H7 (cell line): ENCODE measurements at places on chromosomes 12 and 14. TPM values are rescaled to one million over a fixed set of nuclear protein-coding genes. Genes with fewer than 3 reads are reported as not detected.

GRCh38 chr14:95483309-95484165 lies 32.9 kb downstream of the SYNE3 start:
- no peak for DNase-seq

DNA sequence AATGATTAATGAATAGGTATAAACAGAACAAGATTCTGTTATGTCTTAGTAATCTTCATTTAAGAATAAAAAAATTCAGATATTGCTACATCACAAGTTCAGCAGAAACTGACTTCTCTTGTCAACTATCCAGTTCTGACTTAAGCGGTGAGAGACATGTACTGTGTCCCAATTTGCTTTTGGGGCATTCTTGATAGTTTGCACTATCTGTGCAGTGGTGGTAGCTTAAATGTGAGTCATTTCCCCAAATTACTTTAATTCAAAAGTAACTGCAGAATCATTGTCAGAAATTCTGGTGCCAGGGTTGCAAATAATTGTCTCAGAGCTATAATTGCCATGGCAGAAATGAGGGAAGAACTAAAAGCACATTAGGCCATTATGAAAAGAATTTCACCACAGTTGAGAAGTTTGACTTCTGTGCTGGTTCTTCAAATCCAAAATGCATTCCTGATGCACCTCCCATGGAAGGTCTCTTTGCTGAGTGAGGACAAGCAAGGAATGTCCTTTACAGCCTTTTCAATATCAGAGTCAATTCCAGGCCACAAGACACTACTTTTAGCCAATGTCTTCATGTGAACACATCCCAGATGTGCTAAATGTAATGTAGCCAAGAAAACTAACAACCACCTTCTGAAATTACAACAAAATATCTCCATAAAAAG lies 304.7 kb downstream of the SSPN start:
- DNase-seq, result no peak

NRIP2 gene
- total RNA-seq, result not detected in 2 replicates

DNA sequence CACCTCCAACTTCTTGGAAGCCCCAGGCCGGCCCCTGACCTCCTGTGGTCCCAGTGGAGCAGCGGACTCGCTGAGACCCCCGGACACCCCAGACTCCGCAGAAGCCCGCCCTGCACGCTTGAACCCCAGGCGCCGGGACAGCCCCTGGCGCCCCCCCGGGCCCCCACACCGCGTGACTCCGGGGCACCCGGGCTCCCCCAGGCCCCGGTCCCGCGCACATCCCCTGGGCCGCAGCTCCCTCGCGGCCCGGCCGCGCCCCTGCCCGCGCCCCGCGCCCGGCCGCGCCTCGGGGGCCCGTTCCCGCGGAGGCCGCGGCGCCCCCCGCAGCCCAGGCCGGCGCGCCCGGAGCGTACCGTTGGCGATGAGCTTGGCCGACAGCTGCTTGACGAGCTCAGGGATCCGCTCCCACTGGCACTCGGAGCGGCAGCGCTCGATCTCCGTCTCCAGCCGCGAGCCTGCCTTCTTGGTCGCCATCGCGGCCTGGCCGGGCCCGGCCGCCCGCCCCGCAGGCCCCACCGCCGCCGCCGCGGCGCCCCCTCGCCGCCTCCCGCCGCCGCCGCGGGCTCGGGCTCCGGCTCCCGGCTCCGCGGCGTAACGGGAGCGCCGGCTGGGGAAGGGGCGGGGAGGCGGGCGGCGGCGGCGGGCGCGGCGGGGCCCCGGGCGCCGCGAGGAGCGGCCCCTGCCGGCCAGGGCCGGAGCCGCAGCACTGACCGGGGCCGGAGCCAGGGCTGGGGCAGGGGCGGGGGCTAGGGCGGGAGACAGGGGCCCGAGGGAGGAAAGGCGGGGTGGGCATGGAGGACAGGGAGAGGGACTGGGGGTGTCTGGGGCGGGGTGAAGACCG lies at the start of gene TTC7B:
Gene TTC7B, minus strand, starts transcription at position 609 of the 841 bp plus-strand sequence. Its CDS starts 135 bp downstream, at position 474.
- DNase-seq, result peak; percentile 98

DNA sequence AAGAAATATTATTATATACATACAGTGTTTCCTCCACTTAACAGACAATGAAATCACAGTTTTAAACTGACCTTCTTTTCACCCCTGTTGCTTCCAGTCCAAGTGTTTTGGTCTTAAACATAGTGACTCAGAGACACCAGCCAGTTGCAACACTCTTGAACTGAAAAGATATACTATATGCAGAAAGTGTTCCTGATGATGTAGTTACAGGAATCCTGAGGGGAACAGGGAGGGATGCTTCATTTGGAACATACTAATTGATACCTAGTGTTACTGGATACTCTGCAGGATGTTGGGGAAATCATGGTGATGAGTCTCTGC lies 420.8 kb downstream of the CCDC91 start:
- DNase-seq, result no peak

GRCh38 chr14:55139141-55139540 lies 10.1 kb downstream of the LGALS3 start:
- DNase-seq, result no peak

DNA sequence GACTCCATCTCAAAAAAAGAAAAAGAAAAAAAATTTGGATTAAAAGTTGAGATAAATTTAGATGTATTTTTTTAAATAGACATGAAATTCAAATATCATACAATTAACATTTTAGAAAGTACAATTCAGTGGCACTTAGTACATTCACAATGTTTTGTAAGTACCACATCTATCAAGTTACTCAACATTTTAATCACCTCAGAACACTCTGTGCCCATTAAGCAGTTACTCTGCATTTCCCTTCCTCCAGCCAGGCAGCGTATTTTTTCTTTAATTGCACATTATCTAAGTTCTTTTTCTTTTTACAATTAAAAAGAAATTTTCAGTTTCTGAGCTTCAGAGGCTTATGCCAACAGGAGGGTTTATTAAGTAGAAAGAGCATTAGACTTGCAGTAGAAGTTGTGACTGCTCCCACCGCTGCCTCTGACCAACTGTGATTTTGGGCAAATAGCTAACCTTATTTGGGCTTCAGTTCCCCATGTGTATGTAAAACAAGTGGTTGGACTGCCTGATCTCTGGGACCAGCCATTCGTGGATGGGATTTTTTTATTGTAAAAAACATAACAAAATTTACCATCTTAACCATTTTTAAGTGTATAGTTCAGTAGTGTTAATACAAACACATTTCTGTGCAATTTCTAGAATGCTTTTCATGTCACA lies 65.7 kb downstream of the WNK1 start:
- no peak for DNase-seq

DNA sequence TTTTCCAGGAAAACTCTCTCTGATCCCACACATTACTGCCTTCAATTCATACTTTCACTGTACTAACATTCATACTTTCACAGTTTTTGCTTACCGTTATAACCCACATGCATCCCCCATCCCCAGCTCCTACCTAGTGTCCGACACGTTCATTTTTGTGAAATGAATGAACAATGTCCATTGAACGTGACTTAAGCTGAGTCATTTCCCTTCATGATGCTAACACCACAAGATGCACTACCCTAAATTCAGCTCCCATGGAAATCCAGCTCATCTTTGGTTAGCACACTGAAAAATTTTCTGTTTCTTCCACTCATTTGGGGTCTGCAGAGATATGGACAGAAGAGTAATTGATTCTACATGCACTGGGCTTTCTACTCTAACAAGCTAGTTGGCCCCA lies 84.7 kb downstream of the GALNT4 start:
- DNase-seq, result no peak

DNA sequence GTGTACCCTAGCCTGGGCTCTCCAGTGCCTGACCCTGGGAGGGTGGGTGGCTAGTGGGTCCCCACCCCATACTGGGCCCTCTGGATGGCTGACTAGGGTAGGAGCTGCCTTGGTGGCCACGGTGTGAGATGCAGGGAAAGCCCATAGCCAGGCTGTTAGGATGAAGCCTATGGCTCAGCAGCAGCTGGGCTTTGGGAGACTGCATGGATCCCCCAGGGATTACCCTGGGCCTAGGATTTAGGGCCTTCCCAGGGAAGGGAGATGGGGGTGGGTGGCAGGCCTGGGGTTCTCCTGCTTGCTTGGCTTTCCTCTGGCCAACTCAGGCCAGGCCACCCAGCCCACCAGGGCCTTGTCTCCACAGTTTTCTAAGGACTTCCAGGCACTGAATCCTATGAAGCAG lies 6.3 kb downstream of the GSTZ1 start:
- no peak for DNase-seq

- no peak for DNase-seq
Observed at GRCh38 chr12:54579258-54579657, 9.2 kb downstream of the PPP1R1A start.

DNA sequence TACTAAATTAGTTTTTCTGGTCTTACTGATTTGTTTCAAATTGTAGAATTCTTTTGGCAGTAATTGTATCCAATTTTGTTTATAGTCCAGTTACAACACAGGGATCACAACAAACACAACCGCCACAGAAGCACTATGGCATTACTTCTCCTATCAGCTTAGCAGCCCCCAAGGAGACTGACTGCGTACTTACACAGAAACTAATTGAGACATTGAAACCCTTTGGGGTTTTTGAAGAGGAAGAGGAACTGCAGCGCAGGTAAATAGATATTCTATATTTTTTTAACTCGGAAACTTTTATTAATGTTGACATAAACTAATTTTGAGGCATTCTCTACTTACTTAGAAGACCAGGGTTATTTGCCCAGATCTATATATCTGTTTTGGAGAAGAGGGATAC lies 17.8 kb downstream of the PAPOLA start:
- DNase-seq, result no peak

GRCh38 chr12:109968032-109968420 lies 28.1 kb downstream of the GIT2 start:
- DNase-seq, result no peak

- DNase-seq, result no peak
Observed at GRCh38 chr12:100329800-100330199, 27.1 kb upstream of the SLC17A8 start.

DNA sequence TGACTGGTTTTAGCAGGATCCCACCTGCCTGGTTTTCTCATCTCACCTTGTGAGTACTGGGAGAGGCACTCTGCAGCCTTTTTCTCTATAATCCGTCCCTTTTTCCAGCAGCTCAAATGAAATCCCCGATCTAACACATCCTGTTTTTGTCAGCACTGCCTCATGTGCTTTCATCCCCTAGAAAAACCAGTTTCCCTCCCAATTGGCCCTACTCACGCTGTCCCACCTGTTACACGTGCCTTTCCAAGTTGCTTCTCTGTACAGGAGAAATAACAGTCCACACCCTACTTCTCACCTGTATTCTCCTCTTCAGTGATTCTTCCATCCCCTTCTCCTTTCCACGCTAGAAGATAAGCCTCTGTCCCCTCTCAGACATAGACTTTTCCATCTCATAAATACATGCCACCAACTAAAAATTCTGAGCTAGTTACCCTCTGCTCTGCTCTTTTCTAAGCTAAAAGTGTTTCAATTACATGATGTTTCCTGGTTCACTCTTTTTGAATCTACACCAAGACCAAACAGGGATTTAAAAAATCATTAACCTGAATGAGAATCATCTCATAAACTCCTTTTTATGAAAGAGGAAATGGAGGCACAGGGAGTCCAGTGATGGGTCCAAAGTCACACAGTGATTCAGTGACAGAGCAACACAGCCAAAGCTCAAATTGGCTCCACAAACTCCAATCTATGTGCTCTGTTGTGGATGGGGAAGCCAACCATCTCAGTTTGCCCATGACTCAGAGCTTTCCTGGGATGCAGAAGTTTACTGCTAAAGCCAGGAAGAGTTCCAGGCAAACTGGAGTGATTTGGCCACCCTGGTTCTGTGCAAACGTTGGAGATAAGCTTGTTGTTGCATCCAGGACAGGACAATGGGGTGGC lies 240.0 kb upstream of the TMEM132C start:
- DNase-seq, result peak; percentile 19

DNA sequence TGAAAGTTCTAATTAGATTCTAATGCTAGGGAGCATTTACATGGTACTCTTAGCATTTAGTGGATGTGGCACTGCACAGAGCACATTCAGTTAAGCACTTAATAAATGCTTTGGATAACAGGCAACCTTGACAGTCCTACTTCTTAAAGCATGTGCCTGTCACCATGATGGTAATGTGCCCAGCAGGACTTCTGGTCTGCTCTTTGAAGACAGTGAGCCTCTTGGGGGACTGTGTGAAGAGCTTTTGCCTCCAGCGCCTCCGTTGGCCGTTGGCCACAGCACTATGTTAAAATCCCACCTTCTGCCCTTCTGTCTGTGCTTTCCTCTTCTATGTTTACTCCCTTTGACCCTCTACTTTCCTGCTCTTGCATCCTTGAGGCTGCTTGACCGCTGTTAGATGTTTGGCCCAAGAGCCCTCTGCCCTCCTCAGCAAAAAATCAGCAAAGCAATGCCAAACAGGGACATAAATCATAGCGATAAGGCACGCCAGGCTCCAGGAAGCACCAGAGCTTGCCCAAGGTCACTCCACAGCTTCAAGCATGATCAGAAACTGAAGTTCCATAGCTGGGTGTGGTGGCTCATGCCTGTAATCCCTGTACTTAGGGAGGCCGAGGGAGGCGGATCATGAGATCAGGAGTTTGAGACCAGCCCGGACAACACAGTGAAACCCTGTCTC lies 8.3 kb downstream of the CDKL1 start:
- DNase-seq, result peak; percentile 52

DNA sequence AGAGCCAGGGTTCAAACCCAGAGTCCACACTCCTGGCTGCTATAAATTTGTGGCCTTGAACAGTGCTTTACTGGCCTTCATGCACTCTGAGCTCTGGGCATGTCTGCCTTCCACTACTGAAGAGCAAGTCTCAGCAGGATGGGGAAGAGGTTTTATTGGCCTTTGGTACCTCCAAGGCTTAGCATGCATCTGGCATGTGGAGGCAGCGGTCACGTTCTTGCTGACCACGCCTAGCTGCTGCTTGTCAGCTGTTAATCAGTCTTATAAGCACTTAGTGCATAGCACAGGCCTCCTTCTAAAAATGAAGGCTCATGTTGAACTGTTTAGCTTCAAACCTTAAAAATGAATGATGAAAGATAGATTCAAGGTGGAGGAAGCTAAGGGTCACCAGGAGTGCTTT lies 177.5 kb downstream of the PELI2 start:
- DNase-seq, result no peak

- DNase-seq, result peak; percentile 15
Observed at GRCh38 chr14:49766839-49767238, 1.1 kb upstream of the KLHDC2 start.

DNA sequence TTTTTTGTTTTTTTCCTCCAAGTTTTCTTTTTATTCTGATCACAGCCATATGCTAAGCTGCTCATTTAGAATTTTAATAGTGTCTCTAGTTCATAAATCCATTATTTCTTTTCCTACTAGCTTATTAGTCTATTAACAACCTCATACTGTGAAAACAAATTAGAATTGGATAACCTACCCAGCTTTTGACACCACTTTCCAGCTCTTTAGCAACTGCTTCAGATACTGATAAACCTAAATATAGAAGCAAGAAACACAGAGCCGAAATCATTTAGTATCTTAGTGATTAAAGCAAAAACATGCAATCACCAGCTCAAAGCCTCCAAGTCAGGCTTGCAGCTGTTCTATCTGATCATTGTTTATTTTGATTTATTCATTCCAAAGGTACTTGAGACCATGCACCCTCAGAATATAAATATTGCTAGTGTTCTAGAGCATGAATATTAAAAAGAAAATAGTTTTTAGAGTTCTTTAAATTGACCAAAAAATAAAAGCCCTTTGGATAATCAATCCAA lies 121.5 kb downstream of the STXBP6 start:
- no peak for DNase-seq
